ENCODE measurements at places on chromosomes 6 and 20.
A peak's percentile ranks its signal among the peaks of the same experiment; 100 is the strongest.

- peak; percentile 17 for DNase-seq
These were observed 158.1 kb downstream of the QKI start for GRCh38 chr6:163572612-163573011.

DNA sequence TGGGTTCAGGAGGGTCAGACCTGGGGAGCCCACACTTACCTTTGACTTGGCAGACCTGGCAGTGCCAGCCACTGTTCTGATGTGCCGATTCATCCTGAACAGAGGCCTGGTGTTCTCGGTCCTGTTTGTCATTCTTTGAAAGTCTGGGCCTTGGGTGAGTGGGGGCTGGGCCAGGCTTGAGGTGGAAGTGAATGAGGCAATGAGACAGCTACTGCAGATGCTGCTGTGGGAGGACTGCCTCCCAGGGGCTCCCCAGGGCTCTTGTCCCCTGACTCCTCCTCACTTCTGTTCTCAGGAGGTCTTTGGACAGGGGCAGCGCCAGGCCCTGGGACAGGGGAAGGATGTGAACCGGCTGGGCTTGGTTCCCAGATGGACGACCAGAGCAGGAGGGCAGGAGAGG is 5.6 kb upstream of the TREML4 start:
- no peak for DNase-seq

DNA sequence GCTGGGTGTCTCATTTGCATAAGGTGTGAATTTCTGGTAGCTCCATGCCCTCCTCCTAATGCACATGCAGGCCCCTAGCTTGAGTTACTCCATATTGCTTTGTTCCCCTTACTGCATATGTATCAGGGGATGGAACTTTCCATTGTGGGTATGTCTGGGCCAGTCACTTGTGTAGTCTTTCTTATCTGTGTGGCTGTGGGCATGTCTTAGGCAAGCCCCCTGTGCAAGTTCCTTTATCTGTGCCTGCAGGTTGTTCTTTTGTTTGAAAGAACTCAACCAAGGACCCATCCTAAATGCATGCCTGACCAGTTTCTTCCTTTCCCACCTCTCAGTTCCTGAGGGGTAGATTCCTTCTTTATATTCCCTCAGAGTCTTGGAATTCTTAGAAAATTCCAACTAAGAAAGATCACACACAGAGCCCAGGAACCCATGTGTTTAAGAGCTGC is 23.6 kb downstream of the MBOAT1 start:
- DNase-seq = no peak

DNA sequence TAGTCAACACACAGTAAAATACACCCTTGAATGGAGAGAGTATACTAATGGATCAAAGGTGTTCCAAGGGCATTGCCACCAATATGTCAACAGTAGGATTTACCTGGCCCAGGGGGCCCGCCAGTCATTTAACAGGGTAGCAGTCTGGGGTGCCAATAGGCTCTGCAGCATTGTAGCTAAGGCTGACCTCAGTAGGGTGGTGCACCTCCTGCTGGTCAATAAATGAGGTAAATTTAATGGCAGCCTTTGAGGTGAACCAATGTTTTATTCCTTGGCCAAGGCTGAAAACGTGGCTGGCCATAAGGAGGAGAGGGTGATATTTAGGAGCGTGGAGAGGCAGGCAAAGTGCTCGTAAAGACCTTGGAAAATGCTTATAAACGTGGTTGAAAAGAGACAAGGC is 147.2 kb downstream of the RPS12 start:
- no peak for DNase-seq

GRCh38 chr20:39954621-39955020 is 734.4 kb downstream of the MAFB start:
- peak; percentile 33 for DNase-seq

DNA sequence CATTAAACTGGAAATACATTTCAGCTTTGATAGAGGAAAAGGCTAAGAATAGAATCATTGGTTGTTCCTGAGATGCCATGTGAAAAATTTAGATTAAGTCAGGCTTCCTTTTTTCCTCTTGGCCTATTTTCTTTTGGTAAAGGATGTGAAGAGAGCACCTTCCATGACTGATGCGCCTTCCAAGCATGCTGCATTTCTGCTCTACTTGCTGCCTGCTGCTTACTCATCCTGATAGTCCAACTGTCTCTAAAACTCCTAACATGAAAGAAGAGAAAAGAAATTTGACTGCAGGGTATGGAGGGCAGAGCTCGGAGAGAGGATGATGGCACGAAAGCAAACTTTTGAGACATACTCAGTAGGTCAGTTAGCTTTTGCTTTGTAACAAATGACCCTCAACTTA is 28.8 kb downstream of the SNAP25 start:
- DNase-seq = no peak

DNA sequence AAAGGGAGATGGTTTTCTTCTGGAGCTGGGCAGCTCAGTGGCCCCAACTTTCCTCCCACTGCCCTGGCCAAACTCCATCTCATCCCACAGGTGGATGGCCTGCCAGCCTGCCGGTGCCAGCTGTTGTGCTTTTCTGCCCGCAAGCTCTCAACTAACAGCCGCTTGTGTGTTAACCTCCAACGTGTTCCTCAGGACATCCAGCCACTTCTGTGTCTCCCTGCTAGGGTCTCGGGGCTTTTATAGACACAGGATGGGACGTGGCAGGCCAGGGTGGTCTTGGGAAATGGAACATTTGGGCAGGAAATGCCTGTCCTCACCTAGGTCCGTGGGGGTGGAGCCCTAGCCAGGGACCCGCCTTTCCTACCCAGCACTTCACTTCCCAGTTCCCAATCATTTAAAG is 171.1 kb upstream of the RGS17 start:
- no peak for DNase-seq

- no peak for DNase-seq
These were observed 344.6 kb upstream of the ARID1B start for GRCh38 chr6:156432543-156432942.

All from HFF-Myc (cell line).